CD4-positive, CD25-positive, alpha-beta regulatory T cell (primary cell): ENCODE measurements at places on chromosomes 3 and 15. TPM values are rescaled to one million over a fixed set of nuclear protein-coding genes. Genes with fewer than 3 reads are reported as not detected.

DNA sequence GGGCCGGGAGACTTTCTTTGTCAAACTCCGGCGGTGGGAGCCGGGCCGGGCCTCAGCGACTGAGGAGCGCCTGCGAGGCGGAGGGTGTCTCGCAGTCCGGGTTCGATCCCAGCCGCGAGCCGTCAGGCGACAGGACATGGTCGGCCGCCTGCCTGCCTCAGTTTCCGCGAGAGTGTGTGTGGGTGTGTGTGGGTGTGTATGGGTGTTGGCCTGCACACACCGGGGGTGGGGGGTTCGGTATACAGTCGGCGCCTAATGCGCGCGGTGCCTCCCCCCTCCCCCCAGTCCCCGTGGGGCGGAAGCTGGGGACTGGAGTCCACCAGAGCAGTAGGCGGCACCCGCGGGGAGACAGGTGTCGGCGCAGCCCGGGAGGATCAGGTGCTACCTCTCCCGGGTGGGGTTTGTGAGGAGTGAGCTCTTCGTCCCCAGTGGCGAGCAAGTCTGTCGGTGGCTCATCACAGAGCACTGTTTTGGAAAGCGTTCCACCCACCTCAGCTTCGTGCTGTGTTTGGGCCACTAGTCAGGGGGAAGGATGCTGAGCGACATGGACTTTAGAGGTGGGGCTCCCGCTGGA, 246.3 kb downstream of the GOLGA6L6 start:
- H3K4me3 ChIP-seq, result no peak overlapping the region
- no peaks in the 10 kb centered on the region for H3K27me3 ChIP-seq
- H3K27ac ChIP-seq, result no peak overlapping the region
- no peaks in the 10 kb centered on the region for H3K36me3 ChIP-seq

- H3K4me3 ChIP-seq, result no peak overlapping the region
- no peak overlapping the region for H3K27ac ChIP-seq
- H3K4me1 ChIP-seq, result no peaks in the 10 kb centered on the region
- DNase-seq, result no peak
Measured at GRCh38 chr3:53775018-53775417, 71.2 kb downstream of the CHDH start.

DNA sequence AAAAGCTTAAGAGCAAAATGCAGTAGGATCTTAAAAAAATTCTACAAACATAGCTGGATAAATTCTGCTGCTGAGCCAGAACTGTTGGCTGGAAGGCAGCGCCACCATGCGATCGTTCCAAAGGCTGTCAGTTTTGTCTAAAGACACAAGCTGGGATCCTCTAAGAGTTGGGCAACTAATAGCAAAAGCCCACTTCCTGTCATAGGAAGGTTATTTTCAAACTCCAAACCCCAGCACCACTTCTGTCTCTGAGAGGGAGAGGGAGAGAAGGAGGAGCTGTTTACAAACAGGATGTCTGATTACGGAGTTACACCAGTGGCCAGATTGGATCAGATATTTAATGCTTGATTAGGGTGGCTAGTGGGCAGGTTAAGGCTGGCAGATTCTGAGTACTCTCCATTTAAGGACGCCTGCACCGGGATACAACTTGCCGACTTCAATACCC, 44.0 kb downstream of the EIF4E3 start:
- H3K4me3 ChIP-seq, result no peak overlapping the region
- DNase-seq, result no peak
- H3K27ac ChIP-seq, result no peak overlapping the region
- H3K4me1 ChIP-seq, result no peaks in the 10 kb centered on the region
- no peaks in the 10 kb centered on the region for H3K27me3 ChIP-seq

DNA sequence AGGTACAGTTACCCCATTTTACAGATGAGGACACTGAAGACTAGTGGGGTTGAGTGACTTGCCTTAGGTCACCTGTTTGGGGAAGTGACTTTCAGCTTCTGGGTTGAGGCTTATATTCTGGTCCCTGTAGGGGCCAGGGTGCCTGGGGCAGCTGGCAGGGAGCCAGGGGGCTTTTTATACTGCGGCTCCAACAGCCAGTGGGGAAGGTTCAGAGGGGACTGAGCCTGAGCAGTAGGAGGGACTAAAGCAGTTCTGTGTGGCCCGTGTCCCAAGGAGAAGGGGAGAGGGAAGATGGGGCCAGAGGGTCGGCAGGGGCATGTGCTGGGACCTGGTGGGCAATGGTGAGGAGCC, 37.7 kb downstream of the SLC6A6 start:
- H3K4me1 ChIP-seq, result peaks cover 29% of the 10 kb centered on the region
- H3K27me3 ChIP-seq, result no peaks in the 10 kb centered on the region
- H3K27ac ChIP-seq, result peak overlapping the region; percentile 5
- no peak for DNase-seq

DNA sequence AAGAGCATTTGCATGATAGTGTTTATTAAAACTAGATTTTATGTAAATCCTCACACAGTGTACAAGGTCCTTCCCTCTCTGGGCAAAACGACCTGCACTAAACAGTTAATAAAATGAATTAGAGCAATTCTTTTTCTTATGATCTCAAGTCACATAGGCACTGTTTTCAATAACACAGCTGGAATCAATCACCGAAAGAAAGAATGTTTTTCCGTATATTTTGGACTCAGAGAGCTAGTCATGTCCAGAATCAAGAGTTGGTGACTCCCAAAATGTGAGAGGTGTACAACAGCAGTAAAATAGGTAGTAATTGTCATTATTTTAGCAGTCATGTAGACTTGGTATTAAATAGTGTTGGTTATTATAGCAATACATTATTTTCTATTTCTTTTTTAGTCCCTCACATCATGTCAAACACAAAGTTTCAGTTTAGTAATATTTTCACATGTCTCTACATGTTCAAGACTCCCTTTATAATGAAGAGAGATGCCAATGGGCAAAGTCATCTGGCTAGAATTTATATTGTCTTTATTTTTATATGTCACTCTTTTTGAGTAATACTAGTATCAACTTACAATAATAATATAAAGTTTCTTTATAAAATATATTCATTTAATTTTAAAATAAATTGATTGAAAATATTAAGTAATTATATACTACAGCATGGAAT, 448.6 kb upstream of the CDIN1 start:
- no peaks in the 10 kb centered on the region for H3K27me3 ChIP-seq
- no peak overlapping the region for H3K4me3 ChIP-seq
- no peaks in the 10 kb centered on the region for H3K36me3 ChIP-seq
- no peak overlapping the region for H3K27ac ChIP-seq

DNA sequence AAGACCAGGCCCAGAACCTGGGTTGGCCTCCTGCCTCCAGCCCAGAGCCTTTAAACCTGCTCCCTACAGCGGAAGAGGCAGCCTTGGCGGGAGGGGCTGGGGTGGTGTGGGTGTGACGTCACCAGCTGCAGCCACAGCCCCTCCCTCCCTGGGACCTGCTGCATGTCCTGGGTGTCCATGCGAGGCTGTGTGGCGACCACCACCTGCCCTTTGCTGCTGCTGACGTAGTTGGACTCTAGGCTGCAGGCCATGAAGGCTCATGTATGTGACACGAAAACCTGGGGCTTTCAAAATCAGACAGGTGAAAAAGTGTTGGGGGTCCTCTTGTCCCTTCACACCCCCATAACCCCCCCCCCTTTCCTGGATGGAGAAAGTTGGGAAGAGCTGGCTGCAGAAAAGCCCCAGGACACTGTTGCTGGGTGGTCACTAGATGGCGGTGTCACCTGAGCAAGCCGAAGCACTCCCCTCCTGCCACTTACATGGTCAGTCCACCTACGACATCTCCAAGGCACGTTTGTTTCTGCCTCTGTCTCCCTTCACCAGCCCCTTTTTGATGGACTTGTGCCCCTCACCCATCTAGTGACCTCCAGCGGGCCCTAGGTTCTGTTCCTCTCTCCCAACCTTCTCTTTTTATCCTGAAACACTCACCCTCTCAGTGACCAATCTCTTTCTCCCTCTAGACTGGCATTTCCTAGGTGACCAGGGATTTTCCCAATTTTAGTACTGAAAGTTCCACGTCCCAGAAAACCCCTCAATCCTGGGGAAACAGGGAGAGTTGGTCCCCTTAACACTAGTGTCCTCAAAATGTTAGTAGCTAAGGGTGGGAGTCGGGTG, 35.2 kb downstream of the SLC6A20 start:
- H3K27ac ChIP-seq, result no peak overlapping the region
- DNase-seq, result peak; percentile 24
- no peaks in the 10 kb centered on the region for H3K4me1 ChIP-seq
- no peaks in the 10 kb centered on the region for H3K27me3 ChIP-seq
- no peak overlapping the region for H3K4me3 ChIP-seq
- H3K36me3 ChIP-seq, result no peaks in the 10 kb centered on the region

DNA sequence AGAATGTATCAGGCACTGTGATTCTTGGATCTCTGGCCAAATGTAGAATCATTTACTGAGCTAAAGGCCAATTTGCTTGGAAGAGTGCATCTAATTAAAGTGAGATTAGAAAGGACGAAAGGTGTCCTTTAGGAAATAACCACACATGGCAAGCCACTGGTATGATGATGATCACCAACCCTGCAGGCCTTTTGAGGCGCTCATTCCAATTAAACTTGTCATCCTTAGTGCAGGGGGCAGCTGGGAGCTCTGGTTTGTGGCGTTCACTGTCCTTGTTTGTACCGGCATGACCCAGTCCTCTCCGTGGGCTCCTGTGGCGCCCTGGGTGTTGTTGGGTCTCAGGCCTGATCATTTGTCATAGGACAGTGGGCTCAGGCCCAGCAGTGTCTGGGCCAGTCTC, 11.0 kb downstream of the LIMD1 start:
- peaks cover 28% of the 10 kb centered on the region for H3K36me3 ChIP-seq
- no peak for DNase-seq
- H3K27me3 ChIP-seq, result no peaks in the 10 kb centered on the region
- H3K4me3 ChIP-seq, result no peak overlapping the region
- H3K27ac ChIP-seq, result no peak overlapping the region

- no peaks in the 10 kb centered on the region for H3K27me3 ChIP-seq
- no peaks in the 10 kb centered on the region for H3K4me1 ChIP-seq
- no peak overlapping the region for H3K27ac ChIP-seq
Measured at GRCh38 chr3:127985216-127985615, 67.0 kb upstream of the SEC61A1 start.

The POTEB gene
- total RNA-seq, result not detected

The ANKRD63 gene
- 0.35 TPM for total RNA-seq

The CLDN18 gene
- total RNA-seq, result not detected

The SCAMP5 gene
- 1.3 TPM for total RNA-seq

The EPHB3 gene
- total RNA-seq, result not detected

The XYLB gene
- total RNA-seq, result 5.6 TPM
